Stimulated activated CD4-positive, alpha-beta T cell treated with anti-CD3 and anti-CD28 coated beads, Interleukin-2, amount 100 ng/mL, for 4 hours (primary cell): ENCODE measurements at places on chromosomes 2 and 18.
A peak's percentile ranks its signal among the peaks of the same experiment; 100 is the strongest.

- no peak for DNase-seq
These were observed 441.7 kb upstream of the SMIM21 start for GRCh38 chr18:75869162-75869561.

DNA sequence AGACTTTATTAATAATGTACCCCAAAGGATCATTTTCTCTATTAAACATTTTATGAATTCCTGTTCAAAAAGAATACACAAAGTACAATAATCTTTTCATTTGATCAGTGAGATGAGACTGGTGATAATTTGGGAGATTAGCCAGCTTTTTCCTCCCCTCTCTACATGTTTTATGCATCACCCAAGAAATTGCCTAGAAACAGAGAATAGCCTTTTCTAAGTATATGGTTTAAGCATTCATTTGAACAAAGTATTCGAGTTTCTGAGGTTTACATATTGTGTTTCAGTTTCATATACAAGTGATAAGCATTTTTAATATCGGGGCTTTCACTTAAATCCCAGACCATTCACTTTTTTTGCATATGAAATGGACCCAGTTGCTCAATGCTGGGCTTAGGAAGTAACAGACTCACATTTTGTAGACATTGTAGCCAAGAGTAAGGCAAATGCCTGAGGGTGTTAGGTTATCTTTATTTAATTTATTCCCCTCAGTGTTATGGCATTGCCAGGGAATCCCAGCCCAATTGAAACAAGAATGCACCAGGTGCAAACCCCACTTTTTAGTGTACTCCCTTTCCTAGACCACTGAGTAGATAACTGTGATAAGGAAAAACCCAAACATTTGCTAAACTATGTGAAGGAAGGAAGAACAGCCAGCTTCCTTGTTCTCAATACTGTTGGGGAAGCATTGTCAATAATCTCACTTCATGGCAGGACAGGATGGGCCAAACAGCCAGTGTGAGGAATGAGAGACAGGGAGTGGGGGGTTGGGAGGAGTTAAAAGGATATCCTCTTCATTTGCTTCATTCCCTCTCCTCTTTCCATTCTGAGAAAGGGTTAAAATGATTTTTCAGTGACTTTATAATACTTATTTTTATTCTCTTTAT lies 3.5 kb downstream of the CPO start:
- no peak for DNase-seq

DNA sequence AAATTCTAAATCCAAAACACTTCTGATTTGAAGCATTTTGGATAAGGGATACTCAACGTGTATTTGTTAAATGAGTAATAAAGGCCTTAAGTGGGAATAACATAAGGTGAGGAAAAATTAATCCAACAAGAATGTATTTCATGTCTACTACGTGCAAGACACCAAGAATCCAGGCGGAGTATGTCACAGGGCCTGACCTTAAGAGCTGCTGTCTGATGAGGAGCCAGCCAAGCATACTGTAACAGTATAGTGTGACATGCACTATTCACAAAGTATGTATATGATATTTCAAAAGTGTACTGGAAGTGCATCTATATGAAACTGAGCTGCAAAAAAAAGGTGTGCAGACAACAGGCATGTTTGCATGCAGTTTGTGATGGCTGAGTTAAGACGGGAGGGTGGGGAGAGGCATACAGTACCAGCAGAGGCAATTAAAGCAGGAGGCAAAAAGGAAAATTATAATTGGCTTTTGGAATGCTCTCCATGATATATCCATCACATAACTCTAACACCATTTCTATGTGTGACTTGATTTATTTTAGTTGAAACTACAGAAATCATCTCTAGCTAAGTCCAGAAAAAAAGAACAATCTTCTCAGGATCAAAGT lies 18.2 kb downstream of the IWS1 start:
- no peak for DNase-seq

DNA sequence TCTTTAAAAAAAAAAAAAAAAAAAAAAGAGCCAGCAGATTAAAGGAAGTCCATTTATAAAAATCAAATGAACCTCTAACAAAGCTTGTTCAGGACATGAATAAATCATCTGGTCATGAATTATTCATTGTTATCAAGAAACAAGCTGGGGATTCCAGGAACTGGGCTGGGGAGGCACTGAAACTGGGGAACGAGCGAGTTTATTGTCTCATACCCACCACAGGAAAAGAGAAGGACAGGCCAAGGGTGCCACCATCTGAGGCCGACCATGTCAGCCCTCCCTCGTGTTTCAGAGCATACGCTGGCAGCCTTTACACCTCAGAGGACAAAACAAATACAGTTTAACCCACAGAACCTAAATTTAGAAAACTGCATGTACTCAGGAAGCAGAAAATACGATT lies 164.2 kb downstream of the VWC2L start:
- no peak for DNase-seq

GRCh38 chr2:178188466-178188865 lies 5.8 kb upstream of the OSBPL6 start:
- DNase-seq = no peak

GRCh38 chr2:28052691-28053090 lies 162.2 kb downstream of the BABAM2 start:
- no peak for DNase-seq

DNA sequence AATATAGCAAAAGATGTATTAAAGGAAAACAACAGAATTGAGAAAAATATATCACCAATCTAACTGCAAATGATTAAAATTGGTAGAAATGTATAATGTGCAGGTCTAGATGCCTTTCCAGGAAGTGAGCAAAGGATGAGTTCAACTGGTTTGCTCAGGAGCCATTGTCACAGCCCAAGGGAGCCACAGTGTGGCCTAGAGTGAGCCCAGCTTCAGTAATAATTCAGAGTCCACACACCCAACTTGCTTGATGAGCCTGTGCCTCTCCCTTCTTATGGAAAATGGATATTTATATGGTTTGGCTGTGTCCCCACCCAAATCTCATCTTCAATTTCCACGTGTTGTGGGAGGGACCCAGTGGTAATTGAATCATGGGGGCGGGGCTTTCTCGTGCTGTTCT lies 92.2 kb upstream of the ASAP2 start:
- no peak for DNase-seq

DNA sequence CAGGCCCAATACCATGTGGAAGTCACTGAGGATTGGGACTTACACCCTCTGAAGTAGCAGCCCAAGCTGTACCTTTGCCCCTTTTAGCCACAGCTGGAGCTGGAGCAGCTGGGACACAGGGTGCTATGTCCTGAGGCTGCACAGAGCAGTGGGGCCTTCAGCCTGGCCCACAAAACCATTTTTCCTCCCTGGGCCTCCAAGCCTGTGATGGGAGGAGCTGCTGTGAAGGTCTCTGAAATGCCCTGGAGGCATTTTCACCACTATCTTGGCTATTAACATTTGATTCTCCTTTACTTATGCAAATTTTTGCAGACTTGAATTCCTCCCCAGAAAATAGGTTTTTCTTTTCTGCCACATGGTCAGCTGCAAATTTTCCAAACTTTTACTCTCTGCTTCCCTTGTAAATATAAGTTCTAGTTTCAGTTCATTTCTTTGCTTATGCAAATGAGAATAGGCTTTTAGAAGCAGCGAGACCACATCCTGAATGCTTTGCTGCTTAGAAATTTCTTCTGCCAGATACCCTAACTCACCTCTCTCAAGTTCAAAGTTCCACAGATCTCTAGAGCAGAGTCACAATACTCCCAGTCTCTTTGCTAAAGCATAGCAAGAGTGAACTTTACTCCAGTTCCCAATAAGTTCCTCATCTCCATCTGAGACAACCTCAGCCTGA lies 213.8 kb upstream of the MGAT5 start:
- DNase-seq = no peak

DNA sequence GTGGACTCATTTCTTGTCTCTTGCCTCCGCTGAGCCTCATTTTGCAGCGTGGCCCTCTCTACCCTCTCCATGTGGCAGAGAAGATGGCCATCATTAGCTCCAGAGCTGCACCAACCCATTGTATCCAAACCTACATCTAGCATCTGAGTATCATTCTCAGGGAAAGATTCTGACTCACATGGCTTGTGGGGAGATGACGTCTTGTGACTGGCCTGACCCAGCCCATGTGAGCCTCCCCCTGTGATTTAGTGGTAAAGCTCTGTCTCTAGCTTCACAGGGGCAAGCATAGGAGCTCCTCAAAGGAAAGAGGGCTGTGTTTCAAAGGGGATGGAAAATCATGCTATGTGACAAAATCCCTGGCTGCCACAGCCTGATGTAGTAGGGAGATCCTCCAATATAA lies 87.4 kb upstream of the RBMS1 start:
- DNase-seq = no peak

DNA sequence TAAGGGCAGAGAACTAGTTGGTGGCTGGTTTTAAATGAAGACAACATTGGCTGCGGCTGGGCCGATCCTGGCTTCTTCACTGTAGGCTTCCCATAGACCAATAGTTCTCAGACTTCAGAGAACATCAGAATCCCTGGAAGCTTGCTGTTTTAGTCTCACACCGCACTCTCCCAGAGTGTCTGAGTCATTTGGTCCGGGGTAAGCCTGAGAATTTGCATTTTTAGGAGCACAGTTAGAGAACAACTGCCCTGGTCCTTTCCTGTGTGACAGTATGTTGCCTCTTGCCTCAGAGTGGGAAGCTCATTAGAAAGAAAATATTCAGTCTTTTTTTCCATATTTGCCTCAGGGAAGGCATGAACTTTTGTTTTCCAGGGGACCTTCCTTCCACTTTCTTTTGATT lies 137.1 kb upstream of the GAREM1 start:
- DNase-seq = no peak

- no peak for DNase-seq
These were observed 122.4 kb downstream of the GREB1L start for GRCh38 chr18:21364471-21364870.

GRCh38 chr2:95113464-95113863 lies 8.1 kb downstream of the MRPS5 start:
- DNase-seq = no peak

- DNase-seq = no peak
These were observed 107.0 kb downstream of the KCNF1 start for GRCh38 chr2:11018651-11019185.

- no peak for DNase-seq
These were observed 229.1 kb upstream of the FN1 start for GRCh38 chr2:215664847-215665525.

GRCh38 chr18:62357079-62357719 lies 32.1 kb downstream of the TNFRSF11A start:
- DNase-seq = no peak

DNA sequence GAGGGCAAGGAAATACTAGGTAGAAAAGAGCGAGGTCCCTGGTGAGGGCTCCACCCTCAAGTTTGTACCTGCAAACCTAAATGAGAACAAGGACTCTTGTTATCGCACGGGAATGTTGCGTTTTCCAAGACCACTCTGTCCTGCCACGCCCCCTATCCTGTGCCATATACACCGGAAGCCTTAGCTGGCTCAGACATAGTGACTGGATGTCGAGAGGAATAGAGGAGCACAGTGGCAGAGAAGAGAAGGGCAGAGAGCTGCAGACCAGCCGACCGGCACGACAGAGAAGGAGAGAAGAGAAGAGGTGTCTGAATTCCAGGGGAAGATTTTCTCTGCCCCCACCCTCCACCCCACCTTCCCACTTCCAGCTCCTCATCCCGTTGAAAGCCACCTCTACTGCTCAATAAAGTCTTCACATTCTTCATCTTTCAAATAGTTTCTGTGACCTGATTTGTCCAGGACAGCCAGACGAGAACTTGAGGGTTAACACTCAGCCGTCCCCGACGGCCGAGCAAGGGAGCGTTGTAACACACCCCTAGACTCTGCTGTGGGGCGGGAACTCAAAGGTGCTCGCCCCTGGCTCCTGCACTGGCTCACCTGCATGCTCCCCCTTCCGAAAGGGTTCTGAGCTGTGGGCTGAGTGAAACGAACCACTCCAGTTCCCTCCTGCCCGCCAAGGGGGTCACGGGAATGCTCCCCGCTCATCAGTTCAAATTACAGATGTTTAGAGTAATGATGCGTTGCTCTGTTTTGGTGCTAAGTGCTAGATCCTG lies 24.9 kb upstream of the COL3A1 start:
- no peak for DNase-seq

- DNase-seq = no peak
These were observed 124.2 kb downstream of the MRO start for GRCh38 chr18:50695431-50696176.

GRCh38 chr2:111120253-111121027 lies at the start of gene BCL2L11:
Gene BCL2L11, plus strand, starts transcription at chr2:111120914. Its CDS starts 2,832 bp downstream, at chr2:111123746.
- DNase-seq = peak; percentile 89

GRCh38 chr2:172103471-172104272 lies 972 bp upstream of the DLX2 start:
- peak; percentile 43 for DNase-seq

DNA sequence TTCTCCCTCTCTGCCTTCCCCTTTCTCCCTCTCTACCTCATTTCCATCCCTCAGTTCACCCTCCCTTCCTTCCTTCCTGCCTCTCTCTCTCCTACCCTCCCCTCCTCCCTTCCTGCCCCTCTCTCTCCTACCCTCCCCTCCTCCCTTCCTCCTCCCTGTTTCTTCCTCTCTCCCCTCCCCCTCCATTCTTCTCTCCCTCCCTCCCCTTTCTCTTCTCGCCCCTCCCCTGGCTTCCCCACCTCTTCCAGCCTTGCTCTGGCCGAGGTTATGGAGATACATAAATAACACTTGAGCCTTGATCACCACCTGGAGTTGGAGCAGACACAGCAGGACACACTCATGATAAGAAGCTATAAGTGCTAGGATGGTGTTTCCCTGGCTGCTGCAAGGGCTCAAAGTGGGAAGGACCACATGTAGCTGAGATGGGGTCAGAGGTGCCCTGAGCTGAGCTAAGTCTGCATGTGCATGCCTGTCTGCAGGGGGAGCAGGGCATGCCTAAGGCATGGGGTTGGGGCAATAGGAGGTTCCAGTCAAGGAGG lies 326.1 kb upstream of the HS6ST1 start:
- DNase-seq = no peak

DNA sequence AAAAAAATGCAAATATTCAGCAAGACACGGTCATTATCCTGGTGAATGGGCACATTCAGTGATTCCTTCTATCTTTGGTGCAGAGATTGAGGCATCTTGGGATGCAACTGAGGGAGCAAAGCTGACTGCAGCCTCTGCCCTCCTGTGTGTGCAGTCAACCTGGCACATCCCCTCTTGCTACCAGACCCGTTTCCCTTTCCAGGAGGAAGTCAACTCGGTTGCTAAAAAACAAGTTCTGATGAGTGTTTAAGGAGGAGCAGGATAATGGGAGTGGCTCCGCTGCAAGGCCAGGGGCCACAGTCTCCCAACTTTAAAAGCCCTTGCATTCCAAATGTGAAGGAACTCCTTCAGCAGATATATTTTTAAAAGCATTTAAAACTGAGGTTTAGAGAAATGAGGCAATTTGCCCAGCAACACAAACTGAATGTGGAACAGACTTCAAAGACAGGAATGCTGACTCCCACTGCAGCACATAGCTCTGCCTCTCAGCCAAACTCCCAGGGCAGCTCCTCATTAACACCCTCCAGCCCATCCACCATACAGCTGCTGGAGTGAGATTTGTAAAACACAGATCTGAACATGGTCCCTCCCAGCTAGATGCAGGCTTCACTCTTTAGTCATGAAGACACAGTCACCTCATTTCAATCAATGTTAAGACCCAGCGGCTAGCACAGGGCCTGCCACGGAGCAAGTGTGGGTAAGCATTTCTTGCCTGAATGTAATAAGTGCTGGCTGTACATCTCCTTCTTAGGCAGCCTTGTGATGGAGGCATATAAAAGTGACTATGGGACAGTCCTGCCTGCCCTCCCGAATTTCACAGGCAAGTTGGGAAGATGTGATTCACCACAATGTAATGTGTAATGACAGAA lies 54.3 kb downstream of the VSNL1 start:
- no peak for DNase-seq

GRCh38 chr18:63258749-63259566 lies 60.6 kb downstream of the BCL2 start:
- no peak for DNase-seq
